ENCODE measurements at places on chromosomes 4 and X.

DNA sequence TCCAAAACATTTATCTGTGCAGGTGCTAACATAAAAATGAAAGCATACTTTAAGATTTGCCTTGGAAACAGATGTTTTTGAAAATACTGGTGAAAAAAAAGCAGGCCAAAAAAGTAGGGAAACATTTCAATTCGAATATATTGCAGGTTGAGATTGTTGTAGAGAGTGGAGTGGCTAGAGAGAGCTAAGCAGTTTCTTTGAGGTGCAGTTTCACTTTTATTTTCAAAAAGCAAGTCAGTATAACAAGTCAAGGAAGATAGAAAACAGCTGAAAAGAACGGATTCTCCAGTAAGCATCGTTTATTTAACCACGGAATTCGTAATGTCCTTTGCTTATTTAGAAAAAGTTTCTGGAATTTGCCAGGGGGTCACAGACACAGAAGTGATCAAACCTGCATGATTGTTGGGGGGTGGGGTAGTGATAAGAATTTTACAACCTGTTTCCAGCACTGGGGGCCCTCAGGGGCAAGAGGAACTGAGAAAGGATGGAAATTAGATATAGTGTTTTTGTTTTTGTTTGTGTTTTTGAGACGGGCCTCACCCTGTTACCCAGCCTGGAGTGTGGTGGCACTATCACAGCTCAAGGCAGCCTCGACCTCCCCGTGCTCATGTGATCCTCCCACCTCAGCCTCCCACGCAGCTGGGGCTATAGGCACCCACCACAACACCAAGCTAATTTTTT is 175.0 kb downstream of the TENM3 start:
- no peak for DNase-seq

DNA sequence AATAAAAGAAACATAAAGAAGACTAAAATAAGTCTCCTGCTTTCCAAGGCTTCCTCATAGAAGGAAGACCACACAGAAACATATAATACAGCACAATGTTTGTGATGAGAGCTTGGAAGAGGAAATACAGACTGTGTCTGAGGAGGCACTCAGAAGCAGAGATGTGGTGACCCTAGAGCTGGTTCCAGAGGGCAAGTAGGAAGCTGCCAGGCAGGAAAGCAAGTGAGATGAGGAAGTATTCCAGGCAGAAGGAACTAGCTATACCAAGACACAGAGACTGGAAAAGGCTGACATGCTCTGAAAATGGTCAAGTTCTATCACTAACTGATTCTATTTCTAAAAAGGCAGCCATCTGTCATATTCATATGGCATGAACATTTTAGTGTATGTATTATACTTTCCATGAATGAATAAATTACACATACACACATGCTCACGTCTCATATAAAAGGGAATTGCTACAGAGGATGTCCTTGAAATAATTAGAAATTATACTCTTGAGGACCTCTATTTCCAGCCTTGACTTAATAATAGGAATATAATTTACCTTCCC is 16.6 kb upstream of the HSFX2 start:
- DNase-seq = no peak

GRCh38 chrX:276581-277201 is 4.5 kb upstream of the PLCXD1 start:
- peak; percentile 39 for DNase-seq

DNA sequence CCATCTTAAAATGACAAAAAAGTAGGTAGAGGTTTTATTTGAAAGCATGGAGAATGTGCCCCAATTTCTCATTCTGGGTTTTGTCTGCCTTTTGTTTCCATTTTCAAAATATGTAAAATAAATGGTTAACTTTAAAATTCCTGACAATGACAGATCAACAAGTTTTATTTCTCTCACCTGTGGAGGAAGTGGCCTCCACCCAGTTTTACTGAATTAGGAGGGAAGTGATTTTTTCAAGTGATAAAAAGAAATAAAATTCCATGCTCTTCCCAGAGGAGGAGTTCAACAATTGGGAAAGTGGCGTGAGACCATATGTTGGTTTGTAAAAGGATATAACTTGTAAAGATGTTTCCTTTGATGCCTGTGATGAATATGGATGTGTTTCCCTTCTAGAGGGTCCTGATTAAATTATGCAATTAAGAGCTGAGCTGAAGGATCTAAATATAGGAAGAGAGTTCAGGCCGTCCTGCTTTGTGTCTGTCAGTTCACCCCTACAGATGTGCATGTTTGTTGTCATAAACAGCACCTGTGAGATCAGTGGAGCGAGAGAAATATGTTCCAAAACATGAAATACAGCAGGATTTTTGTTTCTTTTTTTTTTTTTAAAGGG is 19.5 kb downstream of the SMAD1 start:
- no peak for DNase-seq

DNA sequence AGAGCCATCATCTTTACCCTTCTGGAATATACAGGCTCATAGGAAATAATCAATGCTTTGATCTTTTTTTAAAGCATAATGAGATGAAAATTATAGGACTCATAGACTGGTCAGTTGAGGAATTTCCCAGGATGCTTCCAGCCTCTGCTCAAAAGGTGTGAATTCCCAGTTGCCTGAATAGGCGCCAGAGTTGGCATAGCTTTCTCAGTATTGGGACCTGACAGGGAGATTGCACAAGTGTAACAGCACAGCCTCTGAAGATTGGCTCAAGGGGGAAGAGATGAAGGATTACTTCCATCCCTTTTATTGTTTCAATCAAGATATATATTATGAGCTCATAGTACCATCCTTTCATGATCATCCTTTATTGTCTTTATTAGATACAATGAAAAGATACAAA is 17.9 kb downstream of the TET2 start:
- DNase-seq = no peak

DNA sequence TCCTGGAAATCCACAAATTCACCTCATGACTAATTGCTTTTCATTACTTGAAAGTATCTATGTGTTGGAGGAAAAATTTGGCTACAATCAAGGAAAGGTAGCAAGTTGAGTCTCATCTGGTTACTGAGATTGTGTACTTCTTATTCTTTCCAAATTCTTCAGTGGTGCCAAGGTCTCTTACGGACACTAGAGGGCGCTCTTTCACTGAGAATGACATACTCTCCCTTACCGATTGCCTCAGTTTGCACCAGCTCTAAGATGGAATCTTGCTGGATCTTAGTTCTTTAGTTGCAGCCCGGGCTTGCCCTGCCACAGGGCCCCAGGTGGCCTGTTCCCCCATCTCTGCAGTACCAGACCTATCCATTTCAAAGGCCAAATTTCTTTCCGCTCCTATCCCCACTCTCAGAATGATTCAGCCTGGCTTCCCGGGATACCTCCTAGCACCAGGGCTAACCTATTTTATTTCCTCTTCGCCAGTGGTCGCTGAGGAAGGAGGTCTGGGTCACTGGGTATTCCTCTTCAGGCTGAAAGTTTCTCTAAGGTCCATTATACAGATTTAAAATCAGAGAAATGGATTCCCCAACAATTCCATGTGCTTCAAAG is 24.6 kb upstream of the GPR50 start:
- DNase-seq = peak; percentile 65

- no peak for DNase-seq
Observed at GRCh38 chr4:58499182-58499581, 1389.0 kb upstream of the IGFBP7 start.

GRCh38 chr4:142406917-142407501 is 439.1 kb downstream of the INPP4B start:
- no peak for DNase-seq

GRCh38 chrX:107672955-107673378 is 44.7 kb downstream of the PRPS1 start:
- peak; percentile 89 for DNase-seq

GRCh38 chr4:186296481-186296880 is 30.5 kb downstream of the F11 start:
- DNase-seq = peak; percentile 10

- no peak for DNase-seq
Observed at GRCh38 chr4:113908829-113909228, 70.6 kb downstream of the ARSJ start.

- peak; percentile 34 for DNase-seq
Observed at GRCh38 chr4:122806981-122807679, 19.5 kb upstream of the FGF2 start.

DNA sequence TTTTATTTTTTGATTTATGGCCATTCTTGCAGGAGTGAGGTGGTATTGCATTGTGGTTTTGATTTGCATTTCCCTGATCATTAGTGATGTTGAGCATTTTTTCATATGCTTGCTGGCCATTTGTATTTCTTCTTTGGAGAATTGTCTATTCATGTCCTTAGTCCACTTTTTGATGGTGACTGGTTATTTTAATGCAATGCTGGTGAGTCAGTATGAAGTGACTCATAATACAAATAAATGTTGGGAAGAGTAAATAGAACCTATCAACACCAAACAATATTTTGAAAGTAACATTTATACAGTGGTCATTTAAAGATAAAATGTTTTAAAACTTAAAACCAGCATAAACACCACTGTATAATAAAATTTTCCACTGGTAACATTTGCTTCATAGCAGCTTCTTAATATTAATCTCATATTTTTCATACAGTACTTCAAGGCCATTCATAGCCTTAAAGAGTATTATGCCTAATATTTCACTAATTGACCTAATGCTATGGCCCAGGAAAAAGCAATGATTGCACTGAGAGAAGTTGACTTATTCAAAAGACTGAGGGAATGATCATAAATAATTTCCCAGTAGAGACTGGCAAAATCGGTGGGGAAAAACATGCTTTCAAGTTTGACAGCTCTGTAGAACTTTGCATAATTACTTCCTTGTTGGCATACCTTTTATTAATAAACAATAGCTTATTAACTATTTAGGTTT is 33.9 kb downstream of the CASK start:
- DNase-seq = peak; percentile 35

- no peak for DNase-seq
Observed at GRCh38 chrX:23621621-23622265, 45.5 kb upstream of the PRDX4 start.

DNA sequence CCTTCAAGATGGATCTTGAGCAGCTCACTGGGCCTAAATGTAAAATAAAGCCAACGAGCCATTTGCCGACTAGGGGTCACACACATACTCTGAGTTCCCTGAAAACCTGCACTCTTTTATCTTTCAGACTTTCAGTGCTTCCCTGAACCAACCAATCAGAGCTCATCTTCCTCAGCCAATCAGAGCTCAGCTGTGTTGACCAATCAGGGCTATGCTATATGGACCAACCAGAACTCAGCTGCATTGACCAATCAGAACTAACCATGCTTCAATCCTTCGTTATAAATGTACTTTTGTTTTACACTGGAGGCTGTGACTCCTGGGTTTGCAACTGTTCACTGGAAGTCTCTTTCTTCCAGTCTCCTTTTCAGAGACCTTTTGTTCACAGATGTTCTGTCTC is 19.3 kb downstream of the SLC25A53 start:
- DNase-seq = peak; percentile 24

GRCh38 chr4:175874306-175874705 is 62.2 kb upstream of the GPM6A start:
- no peak for DNase-seq

GRCh38 chrX:18640686-18641085 is 31.2 kb downstream of the RS1 start:
- peak; percentile 2 for DNase-seq

GRCh38 chr4:45692131-45692735 is 431.6 kb downstream of the GABRG1 start:
- no peak for DNase-seq

- DNase-seq = no peak
Observed at GRCh38 chrX:1521459-1521956, 15.5 kb downstream of the P2RY8 start.

DNA sequence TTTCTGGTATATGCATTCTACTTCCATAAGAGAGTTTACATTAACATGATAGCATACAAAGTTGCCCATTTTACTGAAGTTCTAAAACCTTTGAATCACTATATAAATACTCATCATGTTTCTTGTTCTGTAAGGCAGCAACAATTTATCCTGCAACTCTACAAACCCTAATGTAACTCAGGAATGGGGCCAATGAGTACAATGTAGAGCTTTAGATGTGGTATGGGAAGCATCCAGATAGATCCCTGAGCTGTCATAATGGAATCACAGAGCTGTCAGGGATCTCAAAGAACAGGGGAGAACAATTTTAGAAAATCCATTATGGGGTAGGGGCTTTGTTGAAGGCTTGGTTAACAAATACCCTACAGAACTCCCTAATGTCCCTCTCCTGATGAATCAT is 88.5 kb downstream of the DCUN1D4 start:
- DNase-seq = no peak

- DNase-seq = peak; percentile 36
Observed at GRCh38 chr4:6470502-6471306, 1.7 kb downstream of the PPP2R2C start.

GRCh38 chrX:40468033-40468846 is 112.5 kb upstream of the ATP6AP2 start:
- peak; percentile 59 for DNase-seq

DNA sequence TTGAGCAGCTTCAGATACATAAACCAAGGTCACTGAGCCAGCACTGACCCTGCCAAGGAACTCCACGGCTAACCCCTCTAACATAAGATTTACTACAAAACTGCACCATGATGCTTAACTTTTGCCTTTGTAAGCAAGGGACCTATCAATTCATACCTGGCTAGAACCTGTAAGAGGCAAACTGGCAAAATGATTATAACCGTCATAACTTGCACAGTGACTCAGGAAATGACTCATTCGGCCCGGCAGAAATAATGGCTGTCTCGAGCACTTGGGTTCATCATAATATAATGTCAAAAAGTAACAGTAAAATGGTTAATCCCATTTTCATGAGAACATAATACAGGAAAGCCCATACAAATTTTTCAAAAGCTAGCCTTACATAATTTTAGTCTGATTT is 17.2 kb downstream of the RASGEF1B start:
- no peak for DNase-seq

GRCh38 chrX:2841537-2841936 is 12.8 kb downstream of the GYG2 start:
- no peak for DNase-seq

DNA sequence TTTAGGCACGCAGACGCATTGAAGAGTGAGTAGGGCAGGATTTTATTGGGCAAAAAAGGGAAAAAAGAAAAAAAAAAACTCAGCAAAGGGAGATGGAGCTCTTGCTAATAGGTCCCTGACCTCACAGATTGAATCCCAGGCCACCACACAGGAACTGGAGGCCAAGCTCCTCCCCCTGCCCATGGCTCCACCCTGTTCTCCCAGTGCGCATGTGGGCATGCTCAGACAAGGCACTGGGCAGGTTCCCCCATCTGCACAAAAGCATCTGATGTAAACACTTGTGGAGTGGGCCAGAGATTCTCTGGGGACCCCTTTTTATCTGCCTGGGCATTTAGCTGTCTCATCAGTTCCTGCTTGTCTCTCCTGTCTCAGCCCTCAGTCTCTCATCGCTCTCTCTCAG is 9.5 kb downstream of the FRMD7 start:
- DNase-seq = no peak
